NCI-H446 treated with DMSO at 0.1 percent for 48 hours (cell line): ENCODE measurements at places on chromosomes 3 and 15.

DNA sequence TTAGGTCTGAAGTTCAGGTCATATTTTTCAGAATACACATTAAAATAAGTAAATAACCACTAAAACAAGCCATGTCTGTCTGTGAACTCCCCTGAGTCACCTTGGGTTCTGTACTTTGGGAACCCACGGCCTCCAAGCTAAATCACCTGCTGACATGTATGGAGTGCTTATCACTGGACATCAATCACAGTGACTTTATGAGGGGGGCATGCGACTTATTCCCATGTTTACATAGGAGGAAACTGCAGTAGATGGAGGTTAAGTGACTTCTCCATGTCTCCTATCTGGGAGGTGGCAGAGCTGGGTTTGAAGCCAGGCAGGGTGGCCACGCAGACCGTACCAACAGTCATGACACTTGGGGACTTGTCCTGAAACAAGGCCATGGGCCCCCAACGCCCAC is 8.1 kb downstream of the ITIH4 start:
- DNase-seq = no peak

DNA sequence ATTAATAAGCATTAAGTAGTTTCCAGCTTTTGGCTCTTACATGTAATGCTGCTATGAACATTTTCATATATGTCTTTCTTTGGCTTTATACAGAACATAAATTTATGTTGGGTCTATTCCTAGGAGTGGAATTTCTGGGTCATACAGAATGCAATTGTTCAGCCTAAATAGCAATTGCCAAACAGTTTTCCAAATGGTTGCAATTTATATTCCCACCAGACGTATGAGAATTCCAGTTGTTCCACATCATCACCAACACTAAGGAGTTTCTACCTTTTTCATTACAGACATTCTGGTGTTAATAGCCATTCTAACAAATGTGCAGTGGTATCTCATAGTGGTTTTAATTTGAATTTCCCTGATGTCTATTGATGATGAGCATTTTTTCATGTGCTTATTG is 160.1 kb upstream of the TMC3 start:
- DNase-seq = no peak

DNA sequence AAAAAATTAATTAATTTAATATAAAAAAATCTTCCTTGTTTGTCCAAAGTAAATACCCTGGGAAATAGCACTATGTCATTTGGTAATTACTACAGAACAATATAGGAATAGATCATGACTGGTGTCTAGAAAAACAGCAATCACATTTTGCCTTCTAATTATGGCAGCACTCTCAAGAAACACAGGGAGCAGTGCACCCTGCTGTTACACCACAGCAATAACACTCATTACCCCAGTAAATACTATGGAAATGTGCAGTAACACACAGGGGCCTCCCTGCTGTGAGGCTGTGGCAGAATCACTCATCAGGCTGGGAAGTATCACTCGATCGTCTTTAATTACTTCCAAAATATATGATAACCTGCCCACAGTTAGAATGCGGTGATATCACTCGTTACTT is 646.0 kb downstream of the TUSC7 start:
- DNase-seq = peak; percentile 75

DNA sequence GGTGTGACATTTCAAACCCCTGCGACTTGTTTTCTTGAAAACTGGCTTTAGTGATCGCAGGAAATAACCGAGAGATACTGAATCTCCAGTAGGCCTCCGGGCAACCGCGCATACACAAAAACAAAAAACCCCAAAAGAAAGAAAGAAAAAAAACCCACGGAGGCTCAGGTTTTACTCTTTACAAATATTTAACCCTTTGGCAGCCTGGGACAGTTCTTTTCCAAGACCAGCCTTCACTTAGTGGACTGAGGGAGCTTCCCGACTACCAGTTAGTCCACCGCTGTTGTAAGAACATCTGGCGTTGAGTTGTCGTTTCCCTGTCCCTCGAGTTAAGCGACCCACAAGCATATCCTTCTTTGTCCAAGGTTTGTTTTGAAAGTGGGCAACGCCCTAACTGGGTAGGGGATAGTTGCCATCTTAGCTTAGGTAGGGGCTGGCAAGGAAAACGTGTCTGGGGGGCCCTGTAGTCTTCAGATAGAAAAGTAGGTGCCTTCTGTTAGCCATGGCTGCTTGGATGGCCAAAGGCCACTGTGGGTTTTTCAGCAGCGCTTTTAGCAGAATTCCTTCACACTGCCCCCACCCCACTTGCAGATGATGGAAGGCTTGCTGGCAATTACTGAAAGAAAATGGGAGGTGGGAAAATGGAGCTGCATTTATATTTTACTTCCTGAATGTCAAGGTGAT is 6.9 kb downstream of the ISL2 start:
- DNase-seq = no peak
